ENCODE measurements at places on chromosomes 12 and 14. TPM values are rescaled to one million over a fixed set of nuclear protein-coding genes. Genes with fewer than 3 reads are reported as not detected.

RPS6KL1 gene
- 23.6 TPM for total RNA-seq

DNA sequence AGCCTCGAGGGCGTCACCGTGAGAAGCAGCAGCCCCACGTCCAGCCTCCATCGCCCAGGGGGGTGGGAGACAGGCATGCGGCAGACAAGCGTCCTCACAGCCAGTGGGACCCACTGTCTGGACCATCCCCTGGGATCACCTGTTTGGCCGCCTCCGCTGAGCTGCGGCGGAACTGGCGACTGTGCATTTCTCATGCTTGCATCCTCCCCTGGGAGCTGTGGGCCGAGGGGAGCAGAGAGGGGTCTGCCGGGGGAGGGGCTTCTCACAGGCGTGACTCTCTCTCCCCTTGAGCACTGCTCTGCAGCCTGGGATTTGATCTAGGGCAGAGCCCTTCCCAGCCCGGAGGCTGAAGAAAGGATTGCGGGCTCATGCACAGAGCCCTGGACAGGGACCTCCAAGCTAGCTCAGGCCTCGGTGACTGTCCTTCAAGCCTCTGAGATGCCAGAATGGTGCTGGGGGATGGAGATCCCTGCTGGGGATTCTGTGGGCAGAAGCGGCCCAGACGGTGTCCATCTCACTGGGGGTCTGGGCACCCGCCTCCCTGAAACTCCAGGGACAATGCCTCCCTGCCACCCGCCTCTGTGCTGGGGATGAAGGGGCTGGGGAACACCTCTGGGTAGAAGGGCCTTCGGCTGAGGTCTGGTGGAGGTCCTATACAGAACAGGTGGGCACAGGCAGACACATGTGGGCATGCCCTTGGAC, 61.1 kb downstream of the PRIMA1 start:
- DNase-seq: no peak

GRCh38 chr12:12818701-12819100, 5.6 kb downstream of the DDX47 start:
- DNase-seq: no peak

DNA sequence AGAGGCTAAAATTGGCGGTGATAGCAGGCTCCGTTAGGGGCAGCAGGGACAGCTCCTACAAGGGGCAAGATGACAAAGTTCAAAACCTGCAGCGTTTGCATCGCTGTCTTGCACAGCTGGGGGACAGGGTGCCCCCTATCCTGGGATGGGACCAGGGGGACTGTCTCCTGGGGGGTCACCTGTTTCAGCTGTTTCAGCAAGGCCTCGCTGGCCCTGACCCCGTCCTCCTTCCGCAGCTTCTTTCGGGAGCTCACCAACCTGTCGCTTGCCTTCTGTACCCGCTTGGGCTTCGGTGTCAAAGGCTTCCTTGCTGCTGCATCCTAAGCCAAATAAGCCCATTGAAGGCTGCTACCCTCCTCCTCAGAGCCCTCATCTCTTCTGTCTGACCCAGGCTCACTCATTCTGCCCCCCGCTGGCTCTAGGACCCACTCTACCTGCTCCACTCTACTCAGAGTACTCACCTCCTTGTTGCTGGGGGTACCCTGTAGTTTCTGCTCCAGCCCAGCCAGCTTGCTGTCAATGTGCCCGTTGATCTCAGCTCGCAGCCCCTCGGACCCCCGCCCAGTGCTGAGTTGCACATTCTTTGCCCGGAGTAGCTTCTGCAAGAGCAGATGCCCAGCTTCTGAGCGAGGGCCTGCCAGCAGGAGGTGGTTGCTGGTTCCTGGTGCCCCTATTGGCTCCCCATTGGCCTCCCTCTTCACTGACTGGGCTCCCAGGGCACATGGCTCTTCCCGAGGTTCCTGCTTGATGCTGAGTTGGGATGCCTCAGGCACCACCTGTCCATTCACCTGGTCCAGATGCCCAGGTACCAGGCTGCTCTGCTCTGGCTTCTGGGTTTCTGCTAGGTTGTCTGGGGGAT, 12.4 kb upstream of the PRKAG1 start:
- peak; percentile 83 for DNase-seq

- DNase-seq: no peak
Measured at GRCh38 chr14:73637830-73638229, 7.0 kb upstream of the DNAL1 start.

DNA sequence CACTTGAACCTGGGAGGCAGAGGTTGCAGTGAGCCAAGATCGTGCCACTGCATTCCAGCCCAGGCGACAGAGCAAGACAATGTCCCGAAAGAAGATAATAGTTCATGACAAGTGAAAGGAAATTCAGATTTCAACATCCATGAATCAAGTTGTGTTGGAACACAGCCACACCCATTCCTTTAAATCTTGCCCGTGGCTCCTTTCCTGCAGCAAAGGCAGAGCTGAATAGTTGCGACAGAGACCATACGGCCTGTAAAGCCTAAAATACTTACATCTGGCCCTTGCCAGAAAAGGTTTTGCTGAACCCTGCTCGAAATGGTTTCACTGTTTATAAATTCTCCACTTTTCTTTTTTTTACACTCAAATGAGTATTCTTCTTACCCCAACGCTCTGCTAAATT, 17.7 kb upstream of the ITPK1 start:
- DNase-seq: no peak
